ENCODE measurements at places on chromosomes 2 and 18.

DNA sequence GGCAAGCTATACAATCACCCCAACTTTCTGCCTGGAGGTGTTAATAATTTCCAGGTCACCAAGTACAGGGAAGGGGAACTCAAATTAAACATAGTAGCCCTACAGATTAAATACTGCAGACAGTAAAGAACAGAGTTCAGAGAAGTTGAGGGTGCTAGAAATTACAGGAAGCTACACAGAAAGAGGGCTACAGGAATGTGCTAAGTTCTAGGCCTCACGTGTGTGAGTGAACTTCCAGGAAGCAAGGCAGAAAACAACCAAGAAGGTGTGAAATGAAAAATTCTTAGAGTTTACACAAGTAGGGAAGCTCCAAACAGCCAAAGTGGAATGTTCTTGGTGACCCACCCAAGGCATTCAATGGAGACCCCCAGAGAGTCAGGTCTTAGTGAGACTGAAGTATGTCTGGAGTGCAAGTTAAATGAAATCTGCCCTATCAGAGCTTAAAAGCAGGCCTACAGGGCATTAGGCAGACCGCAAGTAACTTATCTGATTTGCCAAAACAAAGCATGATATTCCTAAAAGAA is 58.1 kb upstream of the RNU4ATAC start:
- DNase-seq: no peak

DNA sequence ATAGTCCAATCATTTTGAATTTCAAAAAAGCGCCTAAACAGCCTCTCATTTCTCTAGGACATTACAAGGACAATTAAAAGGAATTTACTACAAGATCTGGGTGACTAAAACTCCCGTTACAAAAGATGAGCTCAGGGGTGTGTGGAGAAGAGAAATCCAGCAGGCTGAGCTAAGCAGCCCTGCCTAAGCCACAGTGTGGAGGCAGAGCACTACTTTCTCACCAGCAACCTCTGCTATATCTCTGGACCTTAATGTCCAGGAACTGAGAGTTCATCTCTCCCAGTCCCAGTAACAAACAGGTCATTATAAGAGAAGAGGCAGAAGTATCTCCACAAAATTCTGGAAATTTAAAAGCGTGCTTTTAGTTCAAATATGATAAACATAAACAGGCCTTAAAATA is 18.9 kb upstream of the ANKRD62 start:
- DNase-seq: no peak

DNA sequence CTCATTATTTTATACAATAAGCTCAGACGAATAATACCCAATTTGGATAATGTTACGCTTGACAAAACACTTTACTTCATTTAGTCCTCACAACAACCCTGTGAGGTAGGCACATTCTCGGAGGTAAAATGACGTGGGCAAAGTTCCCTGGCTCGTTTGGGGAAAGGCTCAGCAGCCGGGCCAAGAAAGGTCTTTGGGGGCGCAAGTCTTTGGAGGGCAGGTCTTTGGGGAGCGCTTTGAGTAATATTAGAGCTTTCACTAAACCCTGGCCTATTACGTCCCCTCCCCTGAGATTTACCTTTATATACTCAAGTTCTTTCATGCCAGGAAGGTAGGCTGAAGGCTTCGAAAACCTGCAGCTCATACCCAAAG is 427 bp downstream of the RBKS start:
- no peak for DNase-seq

DNA sequence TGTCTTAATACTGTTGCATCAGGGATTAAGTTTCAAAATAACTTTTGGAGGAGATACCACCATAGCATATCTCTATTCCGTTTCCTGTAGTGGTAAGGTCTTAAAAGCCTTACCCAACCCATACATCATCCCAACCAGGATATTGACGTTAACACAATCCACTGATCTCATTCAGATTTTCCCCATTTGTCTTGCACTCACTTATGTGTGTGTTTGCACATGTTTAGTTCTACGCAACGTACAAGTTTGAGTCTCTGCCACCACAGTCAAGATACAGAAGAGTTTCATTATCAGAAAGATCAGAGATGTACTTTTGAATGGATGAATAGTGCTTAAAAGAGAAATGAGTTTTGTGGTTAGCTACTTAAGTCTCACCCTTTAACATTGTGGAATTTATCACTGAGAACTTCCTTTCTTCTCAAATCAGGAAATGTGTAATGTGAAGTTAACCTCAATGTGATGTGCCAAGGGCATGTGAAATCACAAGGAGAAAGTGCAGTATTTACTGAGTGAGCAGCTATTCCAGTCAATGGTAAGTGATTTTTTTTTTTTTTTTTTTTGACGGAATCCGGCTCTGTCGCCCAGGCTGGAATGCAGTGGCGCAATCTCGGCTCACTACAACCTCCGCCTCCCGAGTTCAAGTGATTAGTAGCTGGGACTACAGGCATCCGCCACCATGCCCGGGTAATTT is 69.2 kb upstream of the EPHA4 start:
- DNase-seq: no peak

GRCh38 chr18:79299272-79299671 is 96.5 kb upstream of the NFATC1 start:
- no peak for DNase-seq

DNA sequence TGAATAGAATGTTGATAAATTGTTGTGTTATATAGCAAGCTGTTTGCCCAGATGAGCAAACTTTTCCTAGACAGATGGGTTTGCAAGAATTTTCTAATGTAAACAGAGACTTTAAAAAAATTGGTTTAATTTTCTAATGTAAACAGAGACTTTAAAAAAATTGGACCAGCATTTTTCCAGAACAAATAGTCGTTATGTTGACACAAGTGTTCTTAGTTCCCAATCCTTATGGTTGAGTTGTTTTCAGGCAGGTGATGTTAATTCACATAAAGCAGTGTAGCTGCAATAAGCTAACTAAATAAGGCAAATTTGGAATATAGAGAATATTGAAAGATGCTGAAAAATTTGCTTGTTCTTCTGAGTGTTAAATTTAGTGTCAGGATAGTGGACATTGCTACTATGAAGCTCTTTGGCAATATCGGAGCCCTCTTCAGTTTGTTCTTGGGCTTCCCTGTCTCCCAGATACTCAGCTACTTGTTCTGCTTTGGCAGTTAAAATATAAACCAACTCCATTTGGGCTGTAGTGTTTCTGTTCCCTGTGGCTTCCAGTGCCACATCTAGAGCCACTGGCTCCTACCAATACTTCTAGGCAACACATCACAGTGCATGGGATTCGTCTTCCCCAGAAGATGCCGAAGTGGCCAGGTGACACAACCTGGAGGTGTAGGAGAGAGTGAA is 105.7 kb downstream of the DYNAP start:
- DNase-seq: no peak

DNA sequence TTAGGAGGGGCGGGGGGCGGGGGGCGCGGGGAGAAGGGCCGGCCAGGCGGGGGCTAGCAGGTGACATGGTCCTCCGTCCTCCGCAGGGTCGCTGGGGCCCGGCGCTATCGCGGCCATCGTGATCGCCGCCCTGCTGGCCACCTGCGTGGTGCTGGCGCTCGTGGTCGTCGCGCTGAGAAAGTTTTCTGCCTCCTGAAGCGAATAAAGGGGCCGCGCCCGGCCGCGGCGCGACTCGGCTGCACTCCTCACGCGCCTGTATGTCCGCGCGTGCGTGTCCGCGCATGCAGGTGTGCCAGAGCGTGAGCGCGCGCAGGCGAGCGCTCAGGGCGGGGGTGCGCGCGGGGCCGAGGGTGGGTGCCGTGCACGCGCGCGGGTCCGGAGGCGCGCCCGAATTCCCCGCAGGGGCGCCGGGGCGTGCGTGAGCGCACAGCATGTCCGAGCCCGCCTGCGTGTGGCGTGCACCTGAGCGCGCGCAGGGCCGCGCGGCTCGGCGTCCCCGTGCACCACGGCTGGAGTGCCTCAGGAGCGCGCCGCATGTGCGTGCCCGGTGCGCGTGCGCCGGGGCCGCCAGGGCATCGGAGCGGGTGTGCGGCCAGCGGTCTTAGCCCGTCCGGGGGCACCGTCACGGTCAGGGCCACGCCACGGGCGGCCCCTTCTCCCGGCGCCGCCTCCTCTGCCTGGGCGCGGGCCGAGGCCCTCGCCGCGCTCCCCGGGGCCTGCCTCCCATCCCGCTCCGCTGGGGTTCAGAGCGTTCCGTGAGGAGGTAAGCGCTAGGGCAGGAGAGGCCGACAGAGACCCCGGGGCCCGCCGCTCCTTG is 6.3 kb downstream of the SNORC start:
- no peak for DNase-seq

- DNase-seq: no peak
These were observed 13.2 kb upstream of the ATP6V1B1 start for GRCh38 chr2:70922235-70923234.

DNA sequence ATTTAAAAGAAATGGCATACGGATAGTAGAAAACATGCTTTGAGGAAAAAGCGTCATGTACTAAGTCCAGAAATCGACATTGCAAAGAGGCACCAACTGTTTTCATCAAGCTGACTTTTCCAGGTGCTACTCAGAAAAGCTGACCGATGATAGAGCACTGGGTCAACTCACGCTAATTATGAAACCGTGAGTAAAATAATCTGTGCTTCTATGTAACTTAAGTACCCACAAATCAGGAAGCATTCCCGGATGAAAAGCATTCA is 353 bp upstream of the NUP35 start:
- no peak for DNase-seq

DNA sequence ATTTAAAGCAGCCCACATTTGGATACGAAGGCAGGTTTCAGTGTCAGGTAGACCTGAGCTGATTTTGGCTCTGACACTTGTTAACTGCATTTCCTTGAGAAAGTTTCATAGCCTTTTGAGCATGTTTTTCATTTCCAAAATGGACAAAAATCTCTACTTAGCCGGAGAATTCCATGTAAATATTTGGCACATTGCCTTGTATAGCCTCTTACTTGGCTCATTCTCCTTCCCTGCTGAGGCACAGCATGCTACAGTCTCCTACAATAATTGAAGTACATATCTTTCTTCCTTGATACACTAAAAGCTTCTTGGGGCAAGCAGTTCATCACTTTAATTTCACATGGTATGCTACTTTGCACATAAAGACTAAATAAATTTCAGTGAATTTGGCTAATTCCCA is 772.2 kb upstream of the CHAC2 start:
- no peak for DNase-seq

DNA sequence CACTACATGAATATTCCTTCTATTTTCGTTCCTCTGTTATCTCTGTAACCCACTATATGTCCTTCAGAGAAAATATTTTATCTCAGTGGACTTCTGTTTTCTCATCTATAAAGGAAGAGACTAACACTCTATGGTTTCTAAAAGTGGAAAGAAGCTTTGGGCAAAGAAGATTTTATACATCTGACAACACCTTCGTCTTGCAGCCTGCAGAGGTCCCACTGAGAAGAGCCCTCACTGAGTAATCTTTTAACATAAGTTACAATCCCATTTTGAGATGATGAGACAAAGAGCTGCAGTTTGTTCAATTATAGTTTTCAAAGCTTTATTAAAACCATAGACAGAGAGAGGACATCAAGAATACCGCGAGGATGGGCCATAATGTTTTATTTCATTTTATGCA is 28.7 kb downstream of the XIRP2 start:
- DNase-seq: no peak

DNA sequence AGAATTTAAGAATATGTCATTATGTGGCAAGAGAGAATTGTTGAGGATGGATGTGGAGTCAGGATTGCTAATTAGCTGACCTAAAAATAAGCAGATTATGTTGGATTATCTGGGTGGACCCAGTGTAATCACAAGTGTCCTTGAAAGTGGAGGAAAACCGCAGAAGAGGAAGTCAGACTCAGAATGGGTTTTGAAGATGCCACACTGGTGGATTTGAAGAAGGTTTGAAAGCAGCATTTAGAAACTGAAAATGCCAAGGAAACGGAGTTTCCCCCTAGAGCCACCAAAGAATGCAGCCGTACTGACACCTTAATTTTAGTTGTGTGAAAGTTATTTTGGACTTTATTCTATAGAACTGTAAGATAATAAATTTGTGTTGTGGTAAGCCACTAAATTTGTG is 41.6 kb upstream of the DPP10 start:
- no peak for DNase-seq

DNA sequence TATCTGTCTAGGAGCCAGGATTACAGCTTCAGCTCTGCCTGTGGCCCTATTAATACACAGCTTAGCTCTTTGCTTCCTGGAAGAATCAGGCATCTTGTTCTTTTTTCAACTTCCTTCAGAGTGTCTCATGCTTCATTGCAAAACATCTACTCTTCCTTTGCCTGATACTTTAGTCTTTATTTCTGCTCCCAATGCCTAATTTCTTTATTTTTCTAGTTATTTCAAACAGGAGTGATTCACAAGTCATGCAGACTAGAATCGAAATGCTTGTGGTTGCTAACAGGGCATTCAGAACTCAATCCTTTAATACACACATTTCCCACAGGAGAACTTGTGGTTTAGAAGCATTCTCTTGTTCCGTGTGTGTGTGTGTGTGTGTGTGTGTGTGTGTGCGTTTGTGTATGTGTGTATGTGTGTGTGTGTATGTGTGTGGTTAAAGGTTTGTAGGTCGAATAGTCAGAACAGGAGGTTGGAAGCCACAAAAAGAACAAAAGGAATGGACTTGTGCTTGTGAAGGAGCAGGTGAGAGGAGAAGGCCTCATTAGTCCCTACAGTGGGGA is 28.3 kb upstream of the INSIG2 start:
- DNase-seq: no peak

GRCh38 chr2:121501554-121501953 is 29.1 kb upstream of the RNU4ATAC start:
- no peak for DNase-seq

DNA sequence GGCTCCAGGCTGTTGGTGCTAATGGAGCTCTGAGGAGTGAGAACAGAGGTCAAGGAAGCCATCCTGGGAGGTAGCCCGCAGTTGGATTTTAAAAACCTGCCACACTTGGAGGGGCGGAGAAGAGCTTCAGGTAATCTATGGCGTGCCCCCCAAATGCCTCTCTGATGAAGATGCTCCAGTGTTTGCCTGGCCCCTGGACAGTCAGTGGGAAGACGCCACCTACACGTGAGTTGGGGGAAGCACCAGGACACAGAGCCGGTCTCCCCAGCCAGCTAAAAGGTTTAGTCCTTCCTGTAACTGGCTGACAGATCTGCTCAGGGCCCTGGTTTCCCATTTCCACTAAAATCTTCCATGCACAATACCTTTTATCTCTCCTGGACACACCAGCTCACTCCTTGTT is 225.0 kb downstream of the TTC32 start:
- DNase-seq: no peak

DNA sequence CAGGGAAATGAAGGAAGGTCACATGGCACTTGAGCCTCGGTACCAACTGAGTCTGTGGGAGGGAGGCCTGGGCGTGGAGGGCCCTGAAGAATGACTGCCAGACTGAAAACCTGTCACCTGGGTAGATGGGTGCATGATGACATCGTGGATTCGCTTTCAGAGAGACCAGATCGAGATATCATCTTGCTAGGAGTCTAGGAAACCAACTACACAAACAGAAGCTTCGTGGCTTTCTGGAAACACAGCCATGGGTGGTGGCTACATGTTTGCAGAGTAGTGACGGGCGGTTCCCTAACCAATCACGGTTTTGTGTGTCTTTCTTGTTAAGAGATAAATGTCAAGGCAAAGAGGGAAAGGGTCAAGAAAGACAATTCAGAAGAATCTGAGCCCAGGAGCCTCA is 155.0 kb downstream of the EIPR1 start:
- DNase-seq: no peak

Measured in NCI-H748 treated with DMSO at 0.1 percent for 48 hours (cell line).